ENCODE measurements at places on chromosomes 12 and 14.

DNA sequence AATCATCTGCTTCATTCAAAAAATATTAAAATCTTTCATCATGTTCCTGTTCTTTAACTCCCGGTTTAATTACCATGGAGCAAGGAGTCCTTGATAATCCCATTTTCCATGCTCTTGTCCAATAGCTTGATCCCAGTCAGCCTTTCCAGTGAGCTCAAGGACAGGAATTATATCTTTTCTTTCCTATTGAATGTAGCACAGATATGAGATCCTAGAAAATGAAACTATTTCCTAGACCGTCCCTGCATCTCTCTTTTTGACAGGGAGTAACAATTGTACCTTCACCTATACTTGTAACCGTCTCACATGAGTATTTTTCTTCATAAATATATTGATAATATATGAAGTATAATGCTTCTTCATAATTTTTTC, 35.6 kb downstream of the PIK3C2G start:
- DNase-seq, result no peak

GRCh38 chr12:132551641-132552031, 58.7 kb downstream of the LRCOL1 start:
- no peak for DNase-seq

DNA sequence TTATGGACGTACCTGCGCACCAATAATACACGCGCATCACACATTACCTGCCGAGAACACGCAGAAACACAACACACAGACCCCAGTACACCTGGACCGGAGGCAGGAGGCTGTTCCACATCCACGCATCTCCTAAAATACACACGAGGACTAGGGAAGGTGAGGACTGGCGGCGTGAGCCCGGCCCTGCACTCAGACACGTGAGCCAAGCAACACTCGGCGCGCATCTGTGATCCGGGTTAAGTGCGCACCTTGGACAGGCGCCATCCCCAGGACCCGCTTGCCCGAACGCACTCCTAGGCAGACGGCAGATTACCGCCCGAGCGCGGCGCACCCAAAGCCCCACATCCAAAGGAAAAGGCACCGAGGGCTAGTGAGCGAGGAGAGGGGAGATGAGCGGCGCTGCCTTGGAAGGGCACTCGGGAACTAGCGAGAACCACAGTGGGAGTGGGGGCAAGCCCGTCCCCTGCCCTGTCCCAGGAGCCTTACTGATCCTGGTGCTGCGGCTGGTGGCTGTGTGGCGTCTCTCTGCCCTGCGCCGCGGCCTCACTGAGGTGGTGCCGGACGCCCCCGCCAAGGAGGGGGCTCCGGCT, 417 bp downstream of the GLS2 start:
- DNase-seq, result no peak

DNA sequence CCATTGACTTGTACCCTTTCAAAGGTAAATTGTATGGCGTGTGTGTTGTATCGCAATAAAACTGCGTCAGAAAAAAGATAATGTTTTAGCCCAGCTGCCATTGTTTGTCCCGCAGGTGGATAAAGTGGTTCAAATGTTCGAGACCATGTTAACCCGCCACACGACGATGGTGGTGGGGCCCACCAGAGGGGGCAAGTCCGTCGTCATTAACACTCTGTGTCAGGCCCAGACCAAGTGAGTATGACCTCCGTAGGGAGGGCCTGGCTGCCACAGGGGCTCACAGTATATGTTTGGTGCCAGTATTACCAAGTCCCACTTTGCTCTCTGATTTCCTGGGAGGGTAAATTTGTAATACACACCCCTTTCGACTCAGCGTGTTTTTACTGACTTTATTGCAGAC, 96.9 kb downstream of the DNAH10 start:
- no peak for DNase-seq

DNA sequence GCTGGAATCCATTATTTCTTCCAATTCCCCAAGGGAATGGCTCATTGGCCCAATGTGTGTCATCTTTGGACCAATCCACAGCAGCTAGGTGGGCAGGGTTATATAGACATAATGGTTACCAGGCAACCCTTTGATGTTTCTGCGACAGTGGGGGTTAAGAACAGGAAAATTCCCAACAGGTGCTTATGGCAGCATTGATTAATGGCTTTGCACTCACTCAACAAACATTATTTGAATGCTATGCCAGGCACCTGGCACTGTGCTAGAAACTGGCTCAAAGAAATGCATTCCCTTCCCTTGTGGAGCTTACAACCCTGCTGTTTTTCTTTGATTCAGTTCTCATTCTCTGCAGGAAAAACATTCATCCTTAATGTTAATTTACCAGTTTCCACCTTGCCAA, 1221.0 kb downstream of the AACS start:
- no peak for DNase-seq

DNA sequence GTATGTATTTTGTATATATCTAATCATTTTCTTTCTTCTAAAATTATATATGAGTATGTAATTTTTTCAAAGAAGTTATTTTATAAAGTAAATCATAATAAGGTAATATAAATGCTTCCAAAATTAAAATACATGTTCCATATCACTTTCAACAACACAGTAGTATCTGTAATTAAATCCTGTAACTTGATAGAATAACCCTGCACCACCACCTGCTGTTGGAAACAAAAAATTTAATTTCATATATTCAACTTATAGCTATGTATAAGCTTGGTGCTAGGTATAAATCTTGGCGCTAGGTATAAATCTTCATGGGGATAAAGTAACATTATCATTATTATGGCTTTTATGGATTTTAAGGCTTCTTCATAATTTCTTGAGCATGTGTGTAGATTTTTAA, 149.7 kb upstream of the DCN start:
- no peak for DNase-seq

DNA sequence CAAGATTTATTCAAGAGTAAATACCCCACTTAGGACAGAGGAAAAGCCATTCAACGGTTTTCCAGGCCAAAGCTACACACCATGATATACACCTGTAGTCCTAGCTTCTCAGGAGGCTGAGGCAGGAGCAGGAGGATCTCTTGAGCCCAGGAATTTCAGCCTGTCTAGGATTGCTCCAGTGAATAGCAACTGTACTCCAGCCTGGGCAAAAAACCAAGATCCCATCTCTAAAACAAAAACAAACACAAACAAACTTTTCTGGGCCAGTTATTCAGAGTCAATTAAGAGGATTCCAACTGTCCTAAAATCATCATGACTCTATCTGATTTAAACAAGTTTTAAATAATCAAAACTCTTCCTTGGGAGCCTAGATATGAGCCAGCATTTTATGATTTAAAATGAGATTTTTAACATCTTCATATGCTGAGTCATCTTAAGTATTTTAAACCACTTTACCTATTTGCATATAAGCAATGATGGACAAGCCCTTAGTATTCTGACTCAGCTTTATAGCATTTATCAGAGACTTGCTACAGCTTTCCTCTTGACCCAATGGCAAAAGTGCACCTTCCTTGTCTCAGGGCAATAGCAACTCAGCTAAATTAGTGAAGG, 77.1 kb downstream of the KCNMB4 start:
- no peak for DNase-seq

GRCh38 chr12:108609537-108610335, 11.9 kb upstream of the TMEM119 start:
- DNase-seq, result no peak

GRCh38 chr14:105275267-105275946, 25.4 kb downstream of the BRF1 start:
- DNase-seq, result no peak

- no peak for DNase-seq
Observed at GRCh38 chr14:103155010-103155409, 31.7 kb downstream of the TNFAIP2 start.

DNA sequence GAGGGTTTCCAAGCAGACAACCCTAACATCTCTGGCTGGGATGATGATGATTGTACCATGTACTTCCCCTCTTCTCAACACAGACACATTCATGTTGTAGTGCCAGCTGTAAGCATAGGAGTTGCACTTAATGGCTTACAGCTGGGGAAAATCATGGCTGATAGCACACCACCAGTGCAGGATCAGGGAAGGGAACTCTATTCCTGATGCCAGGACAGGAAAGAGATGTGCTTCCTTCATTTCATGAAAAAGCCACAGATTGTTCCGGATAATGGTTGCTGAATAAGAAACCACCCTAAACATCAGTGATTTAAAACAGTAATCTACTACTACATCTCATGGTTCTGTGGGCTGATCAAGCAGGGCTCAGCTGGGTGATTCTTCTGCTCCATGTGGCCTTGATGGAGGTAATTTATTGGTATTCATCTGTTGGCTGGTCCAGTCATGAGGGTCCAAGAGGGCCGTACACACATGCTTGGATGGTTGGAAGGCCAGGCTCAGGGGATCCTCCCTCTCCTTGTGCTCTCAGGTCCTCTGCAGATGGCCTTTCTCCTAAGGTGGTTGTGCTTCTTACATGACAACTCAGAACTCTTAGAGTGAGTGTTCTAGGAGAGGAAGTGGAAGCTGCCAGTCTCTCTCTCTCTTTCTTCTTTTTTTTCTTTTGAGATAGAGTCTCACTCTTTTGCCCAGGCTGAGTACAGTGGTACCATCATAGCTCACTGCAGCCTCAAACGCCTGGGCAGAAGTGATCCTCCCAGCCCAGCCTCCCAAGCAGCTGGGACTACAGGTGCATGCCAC, 16.5 kb downstream of the TRAF3 start:
- DNase-seq, result no peak

DNA sequence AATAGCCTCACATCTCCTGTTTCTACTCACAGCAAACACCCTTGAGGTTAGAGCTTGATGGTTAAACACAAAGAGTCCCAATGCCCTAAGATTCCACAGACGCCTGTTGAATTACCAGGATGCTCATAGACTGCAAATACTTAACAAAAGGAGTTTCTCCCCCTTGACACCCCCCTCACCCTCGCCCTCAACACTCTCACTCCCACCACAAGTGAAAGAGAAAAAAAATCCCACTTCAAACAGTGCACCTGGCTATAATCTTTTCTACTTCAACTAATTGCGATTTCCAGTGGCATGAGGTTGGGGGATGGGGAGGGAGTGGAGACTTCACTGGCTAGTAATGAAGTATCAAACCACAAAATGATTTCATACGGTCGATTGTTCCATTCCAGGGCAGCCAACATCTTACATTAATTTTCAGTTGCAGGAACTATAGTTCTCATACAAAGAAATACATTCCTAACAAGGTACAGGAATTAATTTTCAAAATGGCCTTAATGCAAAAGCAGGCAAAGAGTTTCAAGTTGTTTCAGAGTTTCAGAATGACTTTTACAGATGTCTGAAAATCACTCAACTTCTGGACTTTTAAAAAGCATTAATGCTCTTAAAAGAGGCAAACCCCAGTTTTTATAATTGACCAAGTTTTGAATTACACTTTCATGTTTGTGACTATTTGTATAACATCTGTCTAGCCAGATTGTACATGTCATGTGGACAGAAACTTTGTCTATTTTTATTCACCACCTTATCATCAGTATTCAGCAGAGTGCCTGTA, 390.7 kb downstream of the C12orf75 start:
- no peak for DNase-seq
